Stimulated activated CD4-positive, alpha-beta T cell treated with anti-CD3 and anti-CD28 coated beads, Interleukin-1b, Interleukin-23, amount 100 ng/mL, for 24 hours (primary cell): ENCODE measurements at places on chromosomes 3 and 15.

DNA sequence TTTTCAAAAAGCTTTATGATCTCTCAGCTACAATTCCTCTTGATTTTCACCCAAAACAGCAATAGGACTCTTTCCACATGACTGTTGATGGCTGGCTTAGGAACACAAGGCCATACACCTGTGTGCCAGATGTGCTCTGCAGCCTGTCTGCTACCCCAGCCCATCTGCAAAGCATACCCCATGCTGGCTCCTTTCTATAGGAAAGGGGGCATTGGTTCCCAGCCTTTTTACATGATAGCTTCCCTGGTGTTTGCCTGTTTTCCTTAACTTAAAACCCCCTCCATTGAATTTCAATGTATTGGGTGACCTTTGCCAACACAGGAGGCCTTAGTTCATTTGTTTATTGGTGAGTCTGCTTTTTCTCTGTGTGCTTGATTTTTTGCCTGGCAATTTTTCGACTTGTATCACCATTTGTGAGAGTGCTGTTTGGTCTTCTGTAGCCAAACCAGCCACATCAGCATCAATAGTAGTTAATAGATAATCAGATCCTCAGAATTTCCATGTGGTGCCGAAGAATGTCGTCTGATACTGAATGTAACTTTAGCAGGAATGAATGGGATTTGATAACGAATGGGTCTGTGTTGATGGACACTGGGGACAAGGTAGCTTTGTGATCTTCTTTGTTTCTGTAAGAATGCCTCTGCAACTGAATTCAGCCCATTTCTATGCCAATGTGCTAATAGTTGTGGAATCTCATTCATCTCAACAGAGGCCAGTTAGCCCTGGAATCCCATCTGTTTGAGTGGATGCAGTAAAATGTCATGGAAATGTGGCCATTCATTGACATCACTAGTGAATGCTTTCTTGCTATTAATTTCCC, 272.2 kb upstream of the RARB start:
- DNase-seq: no peak

- DNase-seq: no peak
Observed at GRCh38 chr3:110783541-110783940, 288.1 kb upstream of the NECTIN3 start.

DNA sequence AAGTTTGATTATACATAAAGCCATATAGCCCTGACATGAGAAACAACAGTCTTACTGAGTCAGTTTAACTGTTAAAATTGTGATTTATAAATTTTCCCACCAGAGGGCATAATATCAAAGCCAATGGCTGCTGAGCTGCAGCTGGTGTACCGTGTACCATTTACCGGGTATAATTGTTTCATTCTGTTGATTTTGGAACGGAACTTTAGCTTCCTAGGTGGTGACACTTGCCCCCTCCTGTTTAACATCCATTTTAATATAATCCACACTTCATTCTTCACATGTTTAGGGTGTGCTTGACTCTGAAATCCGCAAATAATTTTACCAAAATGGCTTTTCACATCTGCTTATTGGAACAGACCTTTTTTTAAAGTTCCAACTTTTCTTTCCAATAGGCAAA, 72.8 kb downstream of the SLC9A9 start:
- no peak for DNase-seq

GRCh38 chr15:101112336-101113113, 139.3 kb downstream of the CHSY1 start:
- no peak for DNase-seq

DNA sequence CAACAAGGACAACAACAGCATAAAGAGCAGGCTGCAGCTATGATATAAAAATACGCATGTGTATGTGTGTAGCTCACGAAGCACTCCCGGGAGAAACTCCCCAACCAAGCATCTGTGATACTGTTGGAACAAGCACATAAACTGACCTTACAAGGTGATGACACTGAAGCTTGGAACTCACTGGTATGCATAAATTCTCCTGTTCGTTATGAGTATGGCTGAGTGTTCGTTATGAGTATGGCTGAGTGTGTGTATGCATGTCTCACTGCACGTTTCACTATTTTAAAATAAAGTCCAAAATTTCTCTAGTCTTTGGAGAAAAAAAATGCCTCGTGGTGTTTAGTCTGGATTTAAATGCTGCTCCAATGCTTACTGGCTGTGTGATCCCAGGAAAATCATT, 256.8 kb downstream of the RORA start:
- no peak for DNase-seq

- DNase-seq: no peak
Observed at GRCh38 chr3:136473716-136474326, 223.7 kb downstream of the PCCB start.

DNA sequence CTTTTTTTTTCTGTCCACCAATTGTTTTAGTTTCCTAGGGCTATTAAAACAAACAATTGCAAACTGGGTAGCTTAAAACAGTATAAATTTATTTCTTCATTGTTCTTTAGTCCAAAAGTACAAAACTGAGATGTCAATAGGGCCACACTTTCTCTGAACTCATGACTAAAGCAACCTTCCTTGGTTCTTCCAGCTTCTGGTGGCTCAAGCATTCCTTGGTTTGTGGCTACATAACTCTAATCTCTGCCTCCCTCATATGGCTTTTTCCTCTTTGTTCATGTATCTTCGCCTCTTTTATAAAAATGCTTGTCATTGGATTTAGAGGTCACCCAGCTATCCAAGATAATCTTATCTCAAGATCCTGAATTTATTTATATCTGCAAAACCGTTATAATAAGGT, 914.5 kb upstream of the EPHA6 start:
- no peak for DNase-seq

GRCh38 chr3:157530637-157531300, 27.6 kb upstream of the VEPH1 start:
- no peak for DNase-seq

DNA sequence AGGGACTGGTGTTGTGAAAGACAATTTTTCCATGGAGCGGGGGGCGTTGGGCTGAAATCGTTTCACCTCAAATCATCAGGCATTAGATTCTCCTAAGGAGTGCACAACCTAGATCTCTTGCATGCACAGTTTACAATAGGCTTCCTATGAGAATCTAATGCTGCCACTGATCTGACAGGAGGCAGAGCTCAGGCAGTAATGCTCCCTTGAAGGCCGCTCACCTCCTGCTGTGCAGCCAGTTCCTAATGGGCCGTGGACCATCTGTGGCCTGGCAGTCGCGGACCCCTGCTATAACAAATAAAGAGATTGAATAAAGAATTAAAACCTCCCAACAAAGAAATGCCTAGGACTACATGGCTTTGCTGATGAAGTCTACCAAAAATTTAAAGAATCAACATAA, 25.3 kb upstream of the ANKRD28 start:
- DNase-seq: no peak

GRCh38 chr3:66473692-66474091, 27.1 kb downstream of the LRIG1 start:
- no peak for DNase-seq

GRCh38 chr15:53511175-53511574, 248.3 kb downstream of the WDR72 start:
- DNase-seq: no peak

- DNase-seq: no peak
Observed at GRCh38 chr3:50364573-50365079, 5.3 kb upstream of the TMEM115 start.

DNA sequence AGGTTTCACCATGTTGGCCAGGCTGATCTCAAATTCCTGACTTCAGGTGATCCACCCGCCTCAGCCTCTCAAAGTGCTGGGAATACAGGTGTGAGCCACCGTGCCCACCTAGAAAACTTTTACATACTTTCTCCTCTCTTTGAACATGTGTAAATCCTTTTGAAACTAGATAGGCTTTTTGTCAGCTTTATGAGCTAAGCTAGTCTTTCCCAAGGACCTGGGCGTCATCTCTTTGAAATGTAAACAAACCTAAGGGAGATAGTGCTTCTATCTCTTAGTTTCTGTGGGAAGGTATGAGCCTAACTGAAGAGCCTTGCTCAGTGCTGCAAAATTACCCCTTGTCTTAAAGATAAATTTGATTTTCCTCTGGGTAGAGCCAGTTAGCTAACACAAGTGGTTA, 4.8 kb downstream of the CX3CR1 start:
- DNase-seq: no peak

GRCh38 chr15:28014623-28015200, 84.4 kb downstream of the OCA2 start:
- no peak for DNase-seq

DNA sequence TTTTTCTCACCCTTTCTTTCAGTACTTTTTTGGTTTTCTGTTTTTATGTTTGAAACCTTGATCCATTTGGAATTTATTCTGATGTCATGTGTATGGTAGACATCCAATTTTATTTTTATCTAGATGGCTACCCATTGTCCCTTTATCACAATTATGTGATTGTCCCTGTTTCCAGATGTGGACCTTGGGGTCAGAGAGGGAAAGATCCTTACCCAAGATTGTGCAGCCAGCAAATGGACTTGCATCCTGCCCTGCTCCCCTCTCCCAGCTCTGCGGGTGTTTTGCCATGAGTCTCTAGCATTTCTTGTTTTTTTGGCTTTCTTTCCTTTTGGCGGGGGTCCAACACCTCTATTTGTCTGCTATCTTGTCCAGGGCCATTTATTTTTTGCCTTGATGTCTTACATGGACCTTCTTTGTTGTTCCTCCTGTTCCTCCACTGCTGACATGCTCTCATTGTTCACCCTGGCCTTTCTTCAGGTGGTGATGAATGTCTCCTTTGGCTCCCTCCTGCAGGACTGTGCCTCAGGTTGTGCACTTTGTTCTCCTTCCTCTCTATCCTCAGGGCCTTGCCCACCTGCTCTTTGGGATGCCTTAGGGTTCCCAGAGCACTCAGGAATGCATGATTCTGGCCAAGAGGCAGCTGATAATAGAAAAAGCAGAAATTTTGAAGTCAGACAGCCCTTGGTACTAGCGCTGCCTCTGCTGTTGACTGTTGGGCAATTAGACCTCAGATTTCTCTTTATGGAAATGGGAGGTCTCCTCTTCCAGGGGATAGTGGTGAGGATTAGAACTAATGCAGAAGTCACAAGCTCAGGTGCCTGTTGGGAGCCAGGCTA, 84.3 kb downstream of the EEFSEC start:
- DNase-seq: no peak
